Stimulated activated CD4-positive, alpha-beta T cell treated with anti-CD3 and anti-CD28 coated beads, Interleukin-4, amount 100 ng/mL, for 1 hour (primary cell): ENCODE measurements at places on chromosomes 1 and 21.

- DNase-seq: no peak
These were observed 1.8 kb upstream of the CYB5R1 start for GRCh38 chr1:202968895-202969295.

DNA sequence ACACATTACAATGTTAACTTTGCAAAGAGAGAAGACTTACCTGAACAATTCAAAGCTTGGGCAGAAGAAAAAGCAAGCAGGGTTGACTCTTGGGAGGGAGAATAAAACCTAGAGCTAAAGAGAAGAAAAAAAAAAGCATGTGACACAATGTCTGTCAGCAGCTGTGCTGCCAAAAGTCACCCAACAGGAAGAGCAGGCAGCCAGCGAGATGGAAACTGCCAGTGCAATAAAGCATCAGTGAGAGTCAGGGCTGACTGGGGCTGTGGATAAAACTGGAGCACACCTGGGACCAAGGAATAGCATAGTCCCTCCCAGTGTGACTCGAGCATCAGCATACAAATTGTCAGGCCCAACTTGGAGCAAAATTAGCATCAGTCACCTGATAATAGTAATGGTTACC is 65.0 kb upstream of the SLC22A15 start:
- no peak for DNase-seq

- DNase-seq: no peak
These were observed 348.7 kb downstream of the CHRM3 start for GRCh38 chr1:239735111-239735510.

GRCh38 chr1:16203550-16203949 is 8.9 kb downstream of the ARHGEF19 start:
- DNase-seq: no peak

- DNase-seq: no peak
These were observed 613 bp downstream of the ZFYVE9 start for GRCh38 chr1:52142220-52143183.

DNA sequence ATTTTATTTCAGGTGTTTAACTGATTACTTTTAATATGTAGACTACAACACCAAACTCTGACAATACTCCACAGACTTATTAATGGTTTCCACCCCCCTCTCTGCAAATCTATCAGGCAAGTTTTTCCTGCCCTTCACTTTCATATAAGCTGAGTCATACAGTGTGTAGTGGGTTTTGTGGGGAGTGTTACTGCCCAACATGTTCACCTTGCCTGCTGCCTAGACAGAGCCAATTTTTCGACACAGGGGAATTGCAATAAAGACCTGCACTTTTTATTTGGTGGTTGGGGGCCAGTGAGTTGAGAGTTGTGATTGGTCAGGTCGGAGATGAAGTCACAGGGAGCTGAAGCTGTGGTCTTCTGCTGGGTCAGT is 119.7 kb downstream of the PPIAL4G start:
- no peak for DNase-seq

DNA sequence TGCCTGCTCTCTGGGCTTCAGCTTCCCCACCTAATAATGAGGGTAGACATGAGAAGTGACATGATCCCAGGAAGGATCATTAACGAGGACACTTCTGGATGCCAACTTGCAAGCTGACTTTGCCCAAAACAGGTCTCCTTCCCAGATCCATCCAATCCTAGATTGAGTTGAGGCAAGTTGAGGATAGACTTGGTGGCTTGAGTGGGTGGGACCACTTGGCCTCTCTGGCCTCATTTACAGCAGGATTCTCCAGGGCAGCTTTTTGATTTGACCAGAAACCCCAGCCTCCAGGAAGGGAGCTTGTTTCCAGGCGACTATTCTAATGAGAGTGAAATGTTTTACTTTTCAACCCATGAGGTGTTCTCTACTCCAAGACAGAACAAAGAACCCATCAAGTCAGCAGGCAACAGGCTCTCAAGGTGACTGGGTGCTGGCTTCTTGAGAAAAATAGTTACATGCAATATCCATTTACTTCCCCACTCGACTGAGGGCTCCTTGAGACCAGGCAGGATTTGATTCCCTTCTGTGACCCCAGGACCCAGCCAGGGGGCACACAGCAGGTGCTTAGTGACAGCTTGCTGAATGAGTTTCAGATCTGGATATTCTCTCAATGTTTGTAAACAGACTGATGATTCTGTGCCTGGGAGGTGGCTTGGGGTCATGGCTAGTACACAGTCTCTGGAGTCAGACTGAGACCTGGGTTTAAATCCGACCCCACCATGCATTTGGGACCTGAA is 128.2 kb downstream of the DMRTB1 start:
- no peak for DNase-seq

GRCh38 chr1:98276514-98276913 is 355.7 kb upstream of the DPYD start:
- DNase-seq: no peak

DNA sequence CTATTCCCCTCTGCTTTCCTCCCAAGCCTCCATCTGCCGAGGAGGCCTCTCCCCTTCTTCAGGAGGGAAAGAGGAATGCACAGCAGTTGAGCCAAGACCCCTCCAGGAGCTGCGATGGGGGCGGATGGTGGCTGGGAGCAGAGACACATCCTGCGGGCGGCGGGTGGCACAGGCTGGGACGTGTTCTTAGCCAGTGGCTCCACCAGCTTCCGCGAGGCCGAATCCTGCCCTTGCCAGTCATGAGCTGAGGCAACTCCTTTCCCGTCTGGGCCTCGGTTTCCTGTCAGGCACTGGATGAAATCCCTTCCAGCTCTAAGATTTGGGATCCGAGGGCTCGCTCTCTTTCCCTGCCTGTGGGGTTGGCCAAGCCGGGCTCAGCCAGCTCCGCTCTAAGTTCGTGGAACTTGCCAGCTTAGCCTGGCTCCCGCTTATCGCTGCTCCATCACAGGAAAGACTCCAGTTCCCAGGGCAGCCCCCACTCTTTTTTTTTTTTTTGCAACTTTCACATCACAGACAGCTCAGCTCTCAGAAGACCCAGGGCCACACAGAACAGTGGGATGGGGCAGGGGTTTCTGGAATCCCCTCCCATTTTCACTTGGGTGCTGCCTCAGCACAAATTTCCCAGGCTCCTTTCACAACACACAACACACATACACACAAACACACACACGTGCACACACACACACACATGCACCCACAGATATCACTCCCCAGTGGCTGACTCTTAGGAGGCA is 506 bp downstream of the MYOM3 start:
- DNase-seq: no peak

DNA sequence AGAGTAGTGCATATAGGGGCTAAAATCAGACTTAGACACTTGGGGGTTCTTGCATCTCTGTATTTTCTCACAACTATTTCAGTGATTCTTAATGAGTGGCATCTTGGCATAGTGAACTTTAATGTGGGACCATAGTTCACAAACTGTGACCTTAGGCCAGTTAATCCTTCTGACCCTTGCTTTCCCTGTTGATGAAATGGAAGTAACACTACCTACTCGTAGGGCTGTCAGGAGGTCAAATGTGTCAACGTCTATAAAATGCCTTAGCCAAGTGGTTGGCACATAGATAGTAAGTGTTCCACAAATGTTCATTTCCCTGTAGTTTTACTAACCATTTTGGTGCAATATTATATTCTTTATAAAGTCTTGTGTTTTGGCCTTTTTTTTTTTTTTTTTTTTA is 49.4 kb downstream of the DYRK1A start:
- no peak for DNase-seq

- DNase-seq: no peak
These were observed 178.4 kb downstream of the GRIK3 start for GRCh38 chr1:36855699-36856494.
